ENCODE measurements at places on chromosomes 1 and 21.

GRCh38 chr1:76290271-76290670, 215.7 kb downstream of the ST6GALNAC3 start:
- DNase-seq, result no peak

DNA sequence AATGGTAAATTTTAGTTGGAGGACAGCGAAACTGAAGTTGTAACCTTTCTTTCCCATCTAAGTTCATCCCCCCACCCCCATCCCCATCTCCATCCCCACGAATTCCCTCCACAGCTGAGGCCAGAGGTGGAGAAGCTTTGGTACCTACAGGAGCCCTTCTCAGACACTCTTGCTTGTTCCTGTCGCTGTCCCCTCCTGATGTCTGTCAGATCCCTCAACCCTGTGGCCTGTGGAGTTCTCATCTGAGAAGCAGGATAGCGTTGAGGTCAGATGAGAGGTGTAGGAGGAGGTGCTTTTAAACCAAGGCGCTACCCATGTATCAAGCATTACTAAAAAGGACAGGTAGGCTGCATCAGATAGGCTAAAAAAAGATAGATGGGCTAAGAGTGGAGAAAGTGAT, 769 bp downstream of the NTPCR start:
- DNase-seq, result peak; percentile 41

- DNase-seq, result no peak
Observed at GRCh38 chr1:78322928-78323680, 167.7 kb upstream of the PTGFR start.

DNA sequence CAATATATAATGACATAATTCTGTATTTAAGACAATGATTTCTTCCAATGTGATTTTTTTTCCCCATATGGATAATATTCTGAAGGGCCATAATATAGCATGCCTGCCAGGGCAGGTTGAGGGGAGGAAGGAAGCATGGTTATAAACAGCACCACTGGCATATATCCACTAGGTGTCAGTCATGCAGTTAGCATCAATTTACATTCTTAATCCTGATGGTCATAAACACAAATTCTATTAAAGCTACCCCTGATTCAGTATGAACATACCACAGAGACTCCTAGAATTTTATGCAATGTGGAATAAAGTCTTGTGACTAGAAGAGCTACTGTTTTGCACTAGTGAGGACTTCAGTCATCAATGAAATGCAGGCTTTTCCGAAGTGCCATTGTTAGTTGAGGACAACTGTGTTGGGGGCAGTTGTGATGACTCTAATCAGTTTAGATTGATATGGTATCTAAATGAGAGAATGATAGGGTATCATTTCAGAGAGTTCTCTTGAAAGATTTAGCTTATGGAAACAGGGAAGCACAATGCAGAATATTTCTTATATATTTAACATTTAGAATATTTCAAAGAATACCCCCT, 342.7 kb upstream of the NR5A2 start:
- peak; percentile 5 for DNase-seq

DNA sequence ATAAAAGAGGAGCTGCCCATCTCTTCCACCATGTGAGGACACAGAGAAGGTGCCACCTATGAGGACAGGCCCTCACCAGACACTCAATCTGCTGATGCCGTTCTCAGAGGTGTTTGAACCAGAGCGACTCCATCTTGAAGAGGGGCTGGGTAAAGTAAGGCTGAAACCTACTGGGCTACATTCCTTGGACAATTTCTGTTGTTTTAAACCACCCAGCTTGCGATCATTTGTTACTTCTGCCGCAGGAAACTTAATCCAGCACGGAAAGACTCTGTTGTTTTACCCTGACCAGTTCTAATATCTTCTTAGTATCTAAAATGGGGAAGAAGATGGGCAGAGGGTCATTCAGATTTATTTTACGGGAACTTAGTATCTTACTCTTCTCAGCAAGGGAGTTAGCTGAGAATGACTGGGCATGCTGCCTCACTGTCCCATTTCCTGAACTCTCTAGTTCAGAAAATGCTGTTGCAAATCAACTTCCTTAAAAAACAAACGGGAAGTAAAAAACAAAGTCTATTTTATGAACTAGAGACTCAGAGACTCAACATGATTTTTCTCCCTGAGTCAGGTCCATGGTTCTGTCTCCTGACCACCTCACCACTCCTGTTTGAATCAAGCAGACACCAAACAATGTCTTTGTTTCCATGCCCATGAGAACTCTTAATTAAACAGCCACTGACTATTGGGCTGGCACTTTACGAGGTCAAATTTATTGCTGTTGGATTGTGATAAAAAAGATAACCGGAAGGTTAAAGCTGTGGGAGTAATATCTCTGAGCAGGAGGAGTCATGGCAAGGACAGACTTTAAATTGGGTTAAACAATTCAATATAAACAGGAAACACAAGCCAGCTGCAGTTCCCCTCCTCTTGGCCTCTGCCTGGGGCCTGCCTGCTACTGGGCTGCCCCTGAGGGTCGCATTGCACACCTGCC, 23.8 kb upstream of the IFNAR1 start:
- DNase-seq, result no peak

DNA sequence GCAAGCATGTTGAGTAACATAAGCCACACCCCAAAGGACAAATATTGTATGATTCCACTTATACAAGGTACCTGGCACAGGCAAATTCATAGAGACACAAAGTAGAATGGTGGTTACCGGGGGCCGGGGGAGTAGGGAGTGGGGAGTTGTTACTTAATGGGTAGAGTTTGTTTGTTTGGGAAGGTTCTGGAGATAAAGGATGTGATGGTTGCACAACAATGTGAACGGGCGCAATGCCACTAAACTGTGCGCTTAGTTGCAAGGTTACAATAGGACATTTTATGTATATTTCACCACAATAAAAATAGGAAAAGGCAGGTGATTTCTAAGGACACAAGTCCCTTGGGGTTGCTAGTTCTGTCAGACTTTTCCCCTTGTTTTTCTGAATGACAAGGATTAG, 516.6 kb downstream of the KIF26B start:
- no peak for DNase-seq

- no peak for DNase-seq
Observed at GRCh38 chr1:103859721-103860120, 110.0 kb downstream of the AMY1C start.

GRCh38 chr21:36627242-36627641, 71.7 kb upstream of the SIM2 start:
- DNase-seq, result no peak

GRCh38 chr1:95206514-95206913, 27.5 kb upstream of the RWDD3 start:
- no peak for DNase-seq

DNA sequence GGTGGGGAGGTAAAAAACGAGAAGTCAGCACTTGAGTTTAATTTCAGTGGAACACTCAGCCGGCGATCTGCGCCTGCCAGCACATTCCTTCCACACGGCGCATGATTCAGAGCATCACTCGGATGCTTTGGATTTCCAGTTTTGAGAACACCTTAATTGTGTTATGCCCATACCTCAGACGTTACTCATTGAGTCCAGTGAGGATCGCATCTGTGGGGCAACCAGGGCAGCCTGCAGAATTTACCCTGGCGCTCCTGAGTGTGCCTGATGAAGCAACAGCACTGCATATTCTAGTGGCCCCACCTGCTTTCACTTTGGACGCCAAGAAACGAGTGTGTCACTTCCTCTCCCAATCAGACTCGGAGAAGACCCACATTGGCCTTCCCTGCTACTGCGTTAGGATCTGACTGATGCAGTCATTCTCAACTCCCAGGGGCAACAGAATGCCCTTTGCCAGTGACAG, 19.9 kb downstream of the FAM89A start:
- DNase-seq, result peak; percentile 38

- no peak for DNase-seq
Observed at GRCh38 chr21:43347461-43348169, 79.3 kb downstream of the SIK1 start.

- DNase-seq, result no peak
Observed at GRCh38 chr21:38817371-38818324, 11.9 kb downstream of the ETS2 start.

DNA sequence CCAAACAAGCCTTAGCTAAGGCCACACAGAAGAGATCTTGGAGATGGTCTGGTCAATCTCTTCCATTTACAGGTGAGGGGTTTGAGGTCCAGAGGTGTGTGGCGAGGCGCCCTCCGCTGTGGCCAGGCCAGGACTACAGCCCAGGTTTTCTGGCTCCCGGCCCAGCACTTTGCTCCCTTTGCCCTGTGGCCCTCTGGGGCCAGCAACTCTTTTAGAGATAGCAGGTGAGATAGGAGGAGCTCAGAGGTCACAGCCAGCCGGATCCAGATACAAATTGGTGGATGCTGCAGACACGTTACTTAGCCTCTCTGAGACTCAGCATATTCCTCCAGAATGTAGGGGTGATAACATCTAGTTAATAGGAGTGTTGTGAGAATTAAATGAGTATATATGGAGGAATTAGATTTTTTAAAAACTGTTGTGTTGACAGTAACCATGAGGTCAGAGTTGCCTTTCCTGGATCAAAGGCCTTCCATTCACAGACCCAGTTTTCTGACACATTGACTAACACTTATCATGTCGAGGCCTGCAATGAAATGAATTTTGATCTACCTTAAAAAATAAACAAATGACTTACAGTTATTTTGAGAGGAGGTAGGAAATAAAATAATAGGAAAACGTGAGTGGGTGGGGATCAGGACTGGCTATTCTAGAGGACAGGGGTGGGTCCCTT, 16.6 kb downstream of the TEX35 start:
- no peak for DNase-seq

GRCh38 chr21:28783641-28784185, 209.0 kb downstream of the LTN1 start:
- DNase-seq, result no peak

DNA sequence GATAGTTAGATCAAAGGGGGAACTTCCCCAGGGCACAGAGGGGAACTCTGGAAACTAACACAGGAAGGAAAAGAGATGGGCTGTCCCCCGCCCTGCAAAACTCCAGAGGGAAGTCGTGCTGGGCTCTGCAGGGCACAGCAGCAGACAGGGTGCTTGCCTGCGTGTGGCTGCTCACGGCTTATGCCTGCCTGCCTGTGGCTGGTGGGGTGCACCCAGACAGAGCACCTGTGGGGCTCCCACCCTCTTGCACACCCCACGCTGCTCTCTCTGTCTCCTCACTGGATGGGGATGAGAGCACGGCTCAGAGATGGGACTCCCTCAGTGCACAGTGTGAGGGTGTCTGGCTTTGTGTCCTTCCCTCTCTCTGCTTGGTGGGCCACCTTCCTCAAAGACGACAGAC, 13.5 kb upstream of the ETV3L start:
- DNase-seq, result no peak

- no peak for DNase-seq
Observed at GRCh38 chr1:99580451-99580850, 65.5 kb upstream of the PALMD start.

DNA sequence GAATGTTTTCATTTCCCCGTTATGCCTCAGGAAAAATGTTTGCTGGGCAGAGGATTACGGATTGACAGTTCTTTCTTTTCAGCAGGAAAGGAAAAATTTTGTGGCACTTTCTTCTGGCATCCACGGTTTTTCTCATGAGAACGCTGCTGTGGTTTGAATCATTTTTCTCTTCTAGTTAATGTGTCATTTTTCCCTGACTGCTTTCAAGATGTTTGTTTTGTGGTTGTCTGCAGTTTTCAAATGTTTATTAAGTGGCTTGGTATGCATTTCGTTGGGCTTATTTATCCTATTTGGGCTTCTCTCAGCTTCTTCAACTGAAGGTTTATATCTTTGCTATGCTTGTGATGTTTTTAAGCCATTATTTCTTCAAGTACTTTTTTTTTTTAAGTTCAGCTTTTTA, 359.0 kb downstream of the RGS7 start:
- peak; percentile 7 for DNase-seq

- DNase-seq, result no peak
Observed at GRCh38 chr1:85553416-85554335, 26.9 kb upstream of the CCN1 start.

DNA sequence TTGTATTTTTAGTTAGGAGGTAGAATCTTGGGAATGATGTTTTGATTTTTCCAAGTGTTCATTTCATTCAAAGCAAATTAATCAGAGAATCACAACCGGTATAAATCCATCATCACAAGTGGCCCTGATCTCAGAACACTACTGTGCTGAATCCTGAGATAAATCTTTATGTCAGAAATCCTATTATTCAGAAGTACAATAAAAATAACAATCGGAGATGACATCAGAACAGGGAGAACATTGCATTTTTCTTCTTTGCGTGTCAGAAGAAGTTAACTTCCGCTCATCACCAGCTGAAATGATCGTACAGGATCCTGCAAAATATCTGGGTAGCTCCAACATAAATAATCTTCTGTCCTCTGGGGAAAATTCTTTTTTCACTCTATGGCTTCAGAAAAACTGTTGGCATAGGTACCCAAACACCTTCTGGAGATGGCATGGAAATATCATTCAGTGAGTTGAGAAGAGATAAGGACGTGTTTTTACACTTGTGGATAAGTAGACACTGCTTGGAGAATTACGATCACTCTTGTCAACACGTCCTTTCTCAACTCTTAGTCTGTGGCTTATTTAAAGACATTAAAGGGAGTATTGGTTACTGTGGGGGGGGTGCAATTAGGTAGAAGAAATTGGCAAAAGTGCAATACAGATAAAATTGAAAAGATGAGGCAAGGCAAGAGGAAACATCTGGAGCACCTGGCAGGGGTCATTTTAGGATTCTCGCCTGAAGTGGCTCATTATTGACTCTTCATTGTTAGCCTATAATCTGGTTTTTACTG, 46.9 kb upstream of the SMYD2 start:
- DNase-seq, result no peak

- DNase-seq, result no peak
Observed at GRCh38 chr1:201536558-201536957, 2.4 kb upstream of the NAV1 start.

Data from DMS79 treated with DMSO at 0.1 percent for 48 hours (cell line).